Stomach (tissue), 19 donors: ENCODE measurements at places on chromosomes 7 and 10. TPM values are rescaled to one million over a fixed set of nuclear protein-coding genes. Genes with fewer than 3 reads are reported as not detected.

GRCh38 chr7:54090652-54091213 lies 451.4 kb upstream of the VSTM2A start:
- no peak overlapping the region for H3K27ac ChIP-seq
- H3K4me3 ChIP-seq: no peak overlapping the region
- no peaks in the 10 kb centered on the region for H3K4me1 ChIP-seq
- no peak for DNase-seq
- no peaks in the 10 kb centered on the region for H3K27me3 ChIP-seq

- H3K36me3 ChIP-seq: no peaks in the 10 kb centered on the region
- no peaks in the 10 kb centered on the region for H3K4me1 ChIP-seq
- H3K27ac ChIP-seq: no peak overlapping the region
- no peaks in the 10 kb centered on the region for H3K27me3 ChIP-seq
- DNase-seq: no peak
These were observed 504.6 kb upstream of the MKI67 start for GRCh38 chr10:128630787-128631252.

THSD7A gene
- total RNA-seq: 0.29 TPM

ITIH5 gene
- total RNA-seq: 10.4 TPM

LIPN gene
- total RNA-seq: not detected

GRCh38 chr7:158979023-158979529 lies 122.7 kb downstream of the DYNC2I1 start:
- no peak overlapping the region for H3K4me3 ChIP-seq
- H3K4me1 ChIP-seq: peaks cover 15% of the 10 kb centered on the region
- H3K36me3 ChIP-seq: no peaks in the 10 kb centered on the region
- no peak for DNase-seq

OPN1SW gene
- total RNA-seq: not detected

CALU gene
- 10.1 TPM for total RNA-seq

AS3MT gene
- total RNA-seq: 3.9 TPM
